ENCODE measurements at places on chromosomes 4 and X.

DNA sequence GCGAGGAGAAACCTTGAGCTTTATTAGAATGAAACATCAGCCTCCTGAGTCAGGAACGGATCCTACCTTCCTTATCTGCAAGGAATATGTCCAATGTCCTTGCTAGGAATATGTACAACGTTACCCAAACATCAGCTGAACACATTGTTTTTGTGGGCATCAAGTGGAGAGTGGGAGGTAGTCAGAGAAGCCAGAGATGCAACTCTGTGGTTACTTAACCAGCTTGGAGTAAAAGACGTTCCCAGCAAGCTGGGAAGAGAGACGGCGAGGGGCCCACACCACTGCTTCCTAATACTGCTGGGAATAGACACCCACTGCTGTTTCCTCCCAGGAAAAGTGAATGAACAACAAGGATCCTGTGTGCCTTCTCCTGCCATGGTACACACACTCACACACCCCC is 74.4 kb upstream of the PLAC1 start:
- DNase-seq: no peak

GRCh38 chrX:17192106-17192505 is 182.9 kb upstream of the NHS start:
- no peak for DNase-seq

- no peak for DNase-seq
Measured at GRCh38 chr4:139492429-139492828, 38.5 kb downstream of the RAB33B start.

GRCh38 chrX:8253096-8253495 is 82.0 kb upstream of the VCX2 start:
- no peak for DNase-seq

DNA sequence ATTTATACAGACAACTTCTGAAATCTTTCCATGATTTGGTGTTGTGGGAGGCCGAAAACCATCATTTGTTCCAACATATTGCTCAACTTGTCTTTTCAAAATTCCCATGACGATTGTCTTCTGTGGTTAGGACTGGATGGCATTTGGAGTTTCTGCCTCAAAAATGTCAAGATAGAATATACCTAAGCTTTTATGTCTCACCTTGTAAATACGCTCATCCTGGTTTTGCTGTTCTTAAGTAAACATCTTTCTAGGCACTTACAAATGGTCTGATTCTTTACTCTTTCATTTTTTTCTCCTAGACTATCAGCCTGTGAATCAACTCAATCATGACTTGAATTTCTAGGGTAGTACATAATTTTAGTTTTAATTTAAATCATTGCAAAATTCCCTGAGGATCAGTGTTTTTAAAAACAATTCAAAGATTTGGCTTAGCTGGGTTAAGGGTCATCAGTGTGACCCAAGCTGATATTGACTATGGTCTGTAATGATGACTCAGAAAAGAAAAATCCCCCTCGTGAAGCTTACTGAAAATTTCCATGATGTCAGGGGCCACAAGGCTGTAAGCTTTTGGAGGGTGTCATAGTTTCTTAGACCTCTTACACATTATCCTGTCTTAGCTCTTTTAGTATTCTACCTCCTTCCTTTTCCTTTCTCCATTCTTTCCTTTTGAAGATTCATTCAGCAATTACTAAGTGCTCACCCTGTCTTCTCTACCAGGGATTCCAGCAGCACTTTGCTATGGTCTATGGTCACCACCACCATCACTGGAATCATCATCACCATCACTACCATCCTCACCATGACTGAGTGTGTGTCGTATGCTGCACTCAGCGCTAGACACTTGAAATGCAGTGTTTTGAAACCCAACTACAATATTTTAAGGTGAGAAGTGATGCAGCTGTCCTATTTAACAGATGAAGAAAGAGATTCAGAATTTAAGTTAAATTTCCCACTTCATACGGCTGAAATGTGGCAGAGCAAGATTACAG is 124.4 kb downstream of the CPE start:
- DNase-seq: no peak
